Muscle of arm (tissue), 14 donors: ENCODE measurements at places on chromosomes 3 and 15.

DNA sequence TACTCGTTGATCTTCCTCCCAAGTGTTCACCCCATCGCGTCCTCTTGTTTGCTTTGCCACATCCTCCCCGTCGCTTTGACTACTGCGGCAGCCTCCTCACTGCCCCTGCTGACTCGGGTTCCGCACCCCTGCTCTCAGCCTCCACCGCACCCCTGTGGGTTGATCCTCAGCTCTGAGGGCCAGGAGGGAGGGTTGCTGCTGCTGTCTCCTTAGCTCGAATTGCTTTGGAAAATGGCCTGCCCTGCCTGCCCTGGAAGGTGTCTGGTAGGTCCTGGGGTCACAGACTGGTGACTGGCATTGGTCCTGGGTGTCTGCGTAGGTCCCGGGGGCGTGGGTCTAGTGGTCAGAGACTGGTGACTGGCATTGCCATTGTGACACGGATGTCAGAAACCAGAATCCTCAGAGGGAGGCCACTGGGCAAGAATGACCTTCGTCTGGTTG is 9.4 kb downstream of the MUC4 start:
- DNase-seq = no peak

GRCh38 chr3:157573780-157574378 is 70.7 kb upstream of the VEPH1 start:
- DNase-seq = no peak

- peak; percentile 26 for DNase-seq
Measured at GRCh38 chr15:86608461-86609205, 529.0 kb downstream of the AGBL1 start.

DNA sequence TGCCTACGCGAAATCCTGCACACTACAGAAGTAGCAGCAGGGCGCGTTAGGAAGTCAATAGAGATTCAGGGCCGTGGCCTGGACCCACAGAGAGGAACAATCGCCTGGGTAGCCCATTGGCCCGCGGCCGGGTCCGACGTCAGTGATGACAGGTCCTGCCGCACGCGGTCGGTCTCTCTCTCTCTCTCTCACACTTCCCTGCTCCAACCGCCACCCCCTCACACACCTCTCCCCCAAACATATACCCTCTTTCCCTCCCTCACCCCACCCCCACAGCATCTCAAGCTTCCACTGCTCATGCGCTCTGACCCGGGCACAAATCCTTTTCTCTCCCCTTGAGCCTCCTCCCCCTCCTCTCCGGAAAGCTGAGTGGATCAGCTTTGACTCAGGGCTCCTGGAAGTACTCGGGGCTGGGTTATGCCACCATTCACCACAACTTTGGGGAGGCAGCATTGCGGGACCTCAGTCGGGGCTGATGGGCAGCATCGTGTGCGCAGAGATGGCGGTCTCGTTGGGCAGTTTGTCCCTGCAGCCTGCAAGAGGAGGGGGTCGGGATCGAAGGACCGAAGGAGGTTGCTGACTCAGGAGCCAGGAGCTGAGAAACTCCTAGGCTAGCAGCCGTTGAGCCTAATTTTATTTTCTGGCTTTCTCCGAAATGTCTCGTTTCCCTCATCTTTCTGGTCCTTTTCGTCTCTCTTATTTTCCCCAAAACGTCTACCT is 9.0 kb downstream of the ZIC4 start:
- no peak for DNase-seq

GRCh38 chr15:69087366-69087976 is 73.0 kb upstream of the GLCE start:
- DNase-seq = no peak

GRCh38 chr15:50257924-50258323 is 7.6 kb downstream of the HDC start:
- no peak for DNase-seq

- no peak for DNase-seq
Measured at GRCh38 chr15:71088155-71088554, 27.1 kb upstream of the THSD4 start.
